Right ventricle myocardium inferior (tissue), 1 donor: ENCODE measurements at places on chromosomes 4 and X.

- DNase-seq, result no peak
Measured at GRCh38 chrX:19630228-19630627, 114.9 kb upstream of the MAP3K15 start.

DNA sequence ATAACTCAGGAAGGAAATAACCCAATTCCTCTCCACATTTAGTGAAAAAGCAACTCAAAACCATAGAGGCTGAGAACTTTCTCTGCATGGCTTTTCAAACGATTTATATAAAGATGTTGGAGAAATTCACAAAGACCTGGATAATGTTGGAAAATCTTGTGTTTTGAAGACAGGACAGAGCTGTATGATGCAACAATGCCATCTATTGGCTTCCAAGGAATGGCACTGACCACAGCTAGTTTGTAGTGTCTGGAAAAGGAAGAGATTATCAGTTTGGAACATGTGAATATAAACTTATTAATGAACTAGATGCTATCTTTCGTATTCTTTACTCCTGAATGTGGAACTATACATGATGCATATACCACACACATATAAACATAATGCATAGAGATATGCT, 503.6 kb downstream of the IL1RAPL1 start:
- DNase-seq, result no peak

- DNase-seq, result no peak
Measured at GRCh38 chr4:80092088-80092487, 19.1 kb upstream of the ANTXR2 start.

DNA sequence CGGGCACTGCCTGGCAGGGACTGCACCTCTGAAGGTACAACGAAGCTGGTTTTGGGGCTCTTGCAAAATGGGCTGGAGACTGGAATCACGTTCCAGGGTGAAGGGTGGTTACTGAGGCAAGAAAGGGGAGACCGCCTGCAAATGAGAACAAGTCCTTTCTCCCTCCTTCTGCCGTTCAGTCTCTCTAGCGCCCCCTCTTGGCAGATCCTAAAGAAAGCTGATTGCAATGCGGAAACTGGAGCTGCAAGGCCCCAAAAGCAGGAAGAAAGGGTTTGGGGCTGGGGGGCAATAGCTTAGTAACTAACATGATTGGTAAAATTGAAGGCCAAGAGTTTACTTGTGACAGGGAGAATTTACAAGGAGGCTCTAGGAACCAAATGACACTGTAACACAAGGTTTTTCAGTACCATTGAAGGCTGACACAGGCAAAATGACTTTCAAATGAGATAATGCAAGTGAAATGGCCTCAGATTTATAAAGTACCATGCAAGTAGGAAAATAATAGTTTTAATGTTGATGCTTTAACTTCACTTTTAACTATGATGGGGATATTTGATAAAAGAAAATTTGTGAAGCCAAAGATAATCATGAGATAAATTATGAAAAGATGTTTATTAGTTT, 222.7 kb upstream of the HAND2 start:
- DNase-seq, result no peak

DNA sequence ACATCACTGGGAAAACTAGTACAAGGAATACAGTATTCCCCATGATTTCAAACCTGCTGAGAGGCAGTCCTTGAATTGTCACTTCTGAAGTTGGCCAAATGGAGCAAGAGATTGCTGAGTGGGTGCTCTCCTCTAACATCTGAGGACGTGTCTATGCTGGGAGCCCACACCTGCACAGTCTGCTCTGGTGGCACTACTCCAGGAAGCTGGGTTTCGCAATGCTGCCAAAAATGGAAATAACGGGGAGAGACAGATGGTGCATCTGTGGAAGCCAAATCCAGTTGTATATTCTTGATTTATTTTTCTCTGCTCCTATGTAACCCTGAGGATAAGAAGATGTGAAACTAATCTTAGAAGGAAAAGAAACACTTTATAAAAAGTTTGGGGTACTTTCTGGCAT, 240.1 kb upstream of the CTSO start:
- no peak for DNase-seq

GRCh38 chrX:153951683-153952372, 7.4 kb upstream of the RENBP start:
- no peak for DNase-seq

GRCh38 chrX:97490656-97491055, 606.9 kb downstream of the RPA4 start:
- DNase-seq, result no peak

- peak; percentile 34 for DNase-seq
Measured at GRCh38 chr4:8865681-8866310, 5.8 kb downstream of the HMX1 start.

DNA sequence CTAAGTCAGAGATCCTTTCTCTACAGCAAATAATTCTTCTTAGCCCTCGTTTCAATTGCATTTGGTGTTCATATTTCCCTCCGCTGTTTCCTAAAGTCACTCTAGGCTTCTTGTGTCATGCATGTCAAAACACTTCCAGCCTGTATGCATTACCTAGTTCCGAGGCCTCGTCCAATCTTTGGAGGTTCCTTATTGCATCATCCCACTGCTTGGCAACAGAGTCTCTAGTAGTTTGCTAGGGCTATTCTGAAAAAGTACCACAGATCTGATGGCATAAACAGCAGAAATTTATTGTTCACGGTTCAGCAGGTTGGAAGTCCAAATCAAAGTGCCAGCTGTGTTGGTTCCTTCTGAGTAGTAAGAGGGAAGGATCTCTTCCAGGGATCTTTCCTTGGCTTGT, 5.9 kb downstream of the H2BW2 start:
- no peak for DNase-seq

- no peak for DNase-seq
Measured at GRCh38 chr4:126738926-126739325, 893.8 kb upstream of the INTU start.

DNA sequence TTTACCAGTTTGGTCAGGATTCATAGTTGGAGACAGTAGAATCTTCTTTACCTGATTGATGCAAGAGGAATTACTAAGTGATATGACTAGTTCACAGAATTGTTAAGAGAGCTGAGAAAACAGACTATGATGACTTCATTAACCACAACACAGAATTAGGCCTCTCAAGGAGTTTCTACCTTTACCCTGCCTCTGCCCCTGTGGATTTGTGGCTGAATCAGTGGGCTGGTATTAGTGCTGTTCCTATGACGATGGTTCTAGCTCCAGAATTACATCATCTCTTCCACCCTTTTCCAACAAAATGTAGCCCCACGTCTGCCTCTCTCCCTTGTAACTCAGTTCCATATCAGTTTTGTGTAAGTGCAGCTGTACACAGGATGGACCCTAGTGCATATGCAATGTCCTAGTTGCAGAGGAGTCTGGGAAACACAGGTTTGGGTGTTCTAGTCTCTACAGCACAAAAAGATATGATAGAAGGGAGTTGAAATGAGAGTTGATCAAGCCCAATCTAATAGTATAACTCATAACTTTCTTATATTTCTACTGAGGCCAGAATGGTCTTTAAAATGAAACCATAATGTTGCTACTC, 99.3 kb downstream of the ANXA5 start:
- DNase-seq, result no peak
